RPMI7951 (cell line): ENCODE measurements at places on chromosomes 2 and 18.
A peak's percentile ranks its signal among the peaks of the same experiment; 100 is the strongest.

- no peak for DNase-seq
These were observed 265.5 kb downstream of the NAPG start for GRCh38 chr18:10791169-10791831.

GRCh38 chr2:64943387-64944150 lies 45.6 kb upstream of the SLC1A4 start:
- DNase-seq, result peak; percentile 40

- no peak for DNase-seq
These were observed 67.2 kb upstream of the UBXN4 start for GRCh38 chr2:135674453-135674852.

DNA sequence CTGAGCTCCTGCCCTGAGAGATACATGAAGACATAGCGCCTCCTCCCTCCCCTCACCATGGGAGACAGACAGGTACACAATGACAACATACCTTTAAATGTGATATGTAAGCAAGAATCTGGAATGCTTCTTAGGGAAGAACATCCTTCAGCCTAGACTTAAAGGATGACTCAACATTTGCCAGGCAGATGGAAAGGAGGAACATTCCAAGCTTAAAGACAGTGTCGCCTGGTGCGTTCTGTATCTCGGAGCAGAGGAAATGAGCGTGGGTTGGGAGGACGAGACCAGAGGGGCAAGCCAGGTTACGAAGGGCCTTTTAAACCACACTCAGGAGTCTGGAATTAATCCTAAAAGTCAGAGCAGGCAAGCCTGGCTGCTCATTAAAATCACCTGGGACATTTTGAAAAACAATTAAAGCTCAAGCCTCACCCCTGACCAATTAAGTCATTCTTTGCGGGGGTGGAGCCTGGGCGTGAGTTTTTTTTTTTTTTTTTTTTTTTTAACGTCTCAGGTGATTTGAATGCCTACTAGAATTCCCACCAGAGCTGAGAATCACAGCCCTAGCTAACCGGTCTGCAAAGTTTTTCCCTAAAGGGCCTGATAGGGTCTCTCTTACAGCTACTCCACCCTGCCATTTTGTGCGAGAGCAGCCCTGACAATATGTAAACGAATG lies 131.2 kb upstream of the SEC11C start:
- peak; percentile 79 for DNase-seq

- no peak for DNase-seq
These were observed 80.2 kb upstream of the BCL11A start for GRCh38 chr2:60633615-60634014.

DNA sequence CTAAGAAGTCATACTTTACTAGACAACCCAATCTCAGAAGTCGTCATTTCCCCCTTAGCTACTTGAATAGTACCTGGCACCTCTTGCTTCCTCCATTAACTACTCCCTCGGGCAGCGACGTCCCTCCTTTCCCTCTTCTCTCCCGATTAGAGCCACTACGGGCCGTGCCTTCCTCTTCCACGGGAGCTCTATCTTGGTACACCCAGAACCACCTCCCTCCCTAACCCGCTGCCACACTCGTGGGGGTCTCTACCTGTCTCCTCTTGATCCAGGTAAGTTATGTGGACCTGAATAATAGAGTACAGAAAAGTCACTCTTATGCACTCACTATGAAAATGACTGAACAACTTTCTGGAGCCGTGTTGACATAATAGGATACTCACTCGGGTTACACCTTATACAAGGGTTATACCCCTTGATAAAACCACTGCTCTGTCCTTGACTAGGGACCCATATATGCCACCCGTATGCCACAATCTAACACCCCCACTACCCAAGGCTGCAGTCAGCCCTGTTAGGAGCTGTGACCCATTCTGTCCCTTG lies 595 bp upstream of the HDHD2 start:
- no peak for DNase-seq

GRCh38 chr2:178761759-178762371 lies 45.4 kb downstream of the TTN start:
- peak; percentile 45 for DNase-seq

DNA sequence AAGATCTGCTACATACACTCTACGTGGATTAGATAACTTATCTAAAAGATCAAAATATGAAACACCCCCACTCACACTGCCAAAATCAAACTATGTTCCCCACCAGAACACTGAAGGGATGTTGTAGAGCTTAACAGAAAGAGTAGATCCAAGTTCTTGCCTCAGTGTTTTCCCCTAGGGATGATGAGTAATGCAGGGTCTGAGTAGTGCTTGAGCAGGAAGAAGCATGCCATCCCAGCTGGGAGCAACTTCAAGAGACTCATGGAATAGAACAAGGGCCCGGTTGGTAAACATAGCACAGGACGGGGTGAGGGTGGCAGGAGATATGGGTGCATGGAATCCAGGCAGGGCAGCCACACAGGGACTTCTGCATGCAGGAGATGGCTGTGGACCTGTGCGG lies 74.3 kb downstream of the SNTG2 start:
- DNase-seq, result no peak

- no peak for DNase-seq
These were observed 60.4 kb upstream of the SOS1 start for GRCh38 chr2:39181297-39181696.

GRCh38 chr2:234996941-234997270 lies 45.1 kb downstream of the SH3BP4 start:
- no peak for DNase-seq
